ENCODE measurements at places on chromosomes 16 and 17.

DNA sequence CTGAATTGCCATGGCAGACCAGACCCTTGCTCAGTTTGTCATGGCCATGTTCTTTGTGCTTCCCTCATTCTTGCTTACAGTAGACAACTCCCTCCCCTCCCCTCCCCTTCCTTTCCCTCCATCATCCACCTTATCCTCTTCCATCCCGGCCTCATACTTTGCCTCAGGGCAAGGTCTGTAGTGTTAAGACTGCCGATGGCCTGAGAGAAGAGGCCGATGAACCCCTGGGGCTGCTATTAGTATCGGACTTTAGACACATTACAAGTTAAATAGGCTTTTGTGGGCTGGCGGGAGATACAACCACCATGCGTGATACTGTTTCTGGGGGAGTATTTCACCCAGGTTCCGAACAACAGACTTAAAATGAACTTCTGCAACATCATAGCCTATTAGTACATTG is 364.5 kb upstream of the ZFHX3 start:
- no peak for DNase-seq

GRCh38 chr17:80948019-80948975 is 43.3 kb upstream of the CHMP6 start:
- DNase-seq, result no peak

- peak; percentile 44 for DNase-seq
Observed at GRCh38 chr17:29140631-29141513, 39.3 kb downstream of the MYO18A start.

DNA sequence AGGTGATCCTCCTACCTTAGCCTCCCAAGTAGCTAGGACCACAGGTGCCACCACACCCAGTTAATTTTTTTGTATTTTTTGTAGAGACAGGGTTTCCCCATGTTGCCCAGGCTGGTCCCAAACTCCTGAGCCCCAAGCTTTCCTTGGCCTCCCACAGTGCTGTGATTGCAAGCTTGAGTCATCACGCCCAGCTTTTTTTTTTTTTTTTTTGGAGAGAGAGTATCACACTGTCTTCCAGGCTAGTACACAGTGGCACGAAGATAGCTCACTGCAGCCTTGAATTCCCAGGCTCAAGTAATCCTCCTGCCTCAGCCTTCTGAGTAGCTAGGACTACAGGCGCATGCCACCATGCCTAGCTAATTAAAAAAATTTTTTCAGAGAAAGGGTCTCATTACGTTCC is 27.2 kb downstream of the HEATR9 start:
- DNase-seq, result no peak

- peak; percentile 64 for DNase-seq
Observed at GRCh38 chr16:10738231-10739077, 5.2 kb upstream of the NUBP1 start.

DNA sequence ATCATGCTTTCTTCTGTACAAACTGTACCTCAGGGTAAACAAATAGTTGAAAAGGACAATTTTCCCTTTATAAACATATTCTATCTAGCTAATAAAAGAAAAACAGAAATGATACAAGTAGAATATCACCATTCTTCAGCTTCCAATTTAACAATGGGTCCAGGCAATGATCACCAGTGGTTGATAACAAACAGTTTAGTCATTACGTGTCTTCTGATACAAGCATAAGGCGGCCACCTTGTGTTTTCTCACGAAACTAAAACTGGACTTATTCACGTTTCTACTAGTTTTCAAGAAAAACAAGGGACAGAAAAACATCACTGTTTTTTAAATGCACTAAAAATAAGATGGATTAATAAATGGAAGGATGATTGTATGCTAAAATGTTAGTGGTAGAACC is 58.3 kb downstream of the STH start:
- DNase-seq, result no peak

DNA sequence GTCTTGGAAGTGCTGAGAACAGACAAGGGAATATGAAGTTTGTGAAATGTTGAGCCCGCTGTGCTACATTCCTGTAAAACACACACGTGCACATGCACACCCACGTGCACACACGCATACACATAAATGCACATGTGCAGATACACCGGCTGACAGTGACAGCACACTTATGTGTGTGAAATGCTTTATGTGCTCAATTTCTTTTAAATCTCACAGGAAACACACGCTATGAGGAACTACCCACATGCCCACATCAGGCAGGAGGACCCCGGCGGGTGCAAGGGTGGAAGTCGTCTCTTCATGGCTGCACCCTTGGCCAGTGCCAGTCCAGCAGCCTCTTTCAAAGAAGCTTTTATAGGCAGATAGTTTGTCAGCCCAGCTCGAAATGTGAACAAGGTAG is 561 bp upstream of the WFDC1 start:
- DNase-seq, result no peak

DNA sequence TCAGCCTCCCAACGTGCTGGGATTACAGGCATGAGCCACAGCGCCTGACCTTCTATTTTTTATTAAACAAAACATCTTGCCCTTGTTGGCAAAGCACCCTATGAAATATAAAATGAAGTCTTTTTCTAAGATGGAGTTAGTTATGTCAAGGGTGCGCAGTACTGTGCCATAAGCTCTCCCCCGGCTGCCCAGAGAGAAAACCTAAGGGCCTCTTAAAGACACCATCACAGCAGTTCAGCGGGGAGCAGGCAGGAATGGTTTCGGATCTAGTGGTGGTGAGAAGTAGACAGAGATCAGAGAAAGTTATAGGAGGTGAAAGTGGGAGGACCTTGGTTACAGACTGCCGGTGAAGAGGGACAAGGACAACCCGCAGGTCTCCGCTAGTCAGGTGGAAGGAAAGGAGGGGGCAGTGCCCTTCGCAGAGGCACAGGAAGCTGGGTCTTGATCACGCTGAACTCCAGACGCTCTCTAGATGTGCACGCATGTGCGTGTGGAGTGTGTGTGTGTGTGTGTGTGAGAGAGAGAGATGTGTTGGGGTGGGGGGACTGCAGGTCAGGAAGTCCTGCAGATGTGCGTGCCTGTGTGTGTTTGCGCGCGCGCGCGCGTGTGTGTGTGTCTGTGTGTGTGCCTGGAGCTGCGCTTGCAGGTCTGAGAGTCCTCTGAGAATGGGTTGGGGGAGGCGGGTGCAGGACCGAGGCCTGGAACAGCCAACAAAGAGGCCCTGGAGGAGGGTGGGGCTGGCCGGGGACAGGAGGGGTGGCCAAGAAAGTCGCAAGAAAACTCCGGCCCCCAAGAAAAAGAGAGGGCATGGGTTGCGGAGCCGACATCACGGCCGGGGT is 748 bp upstream of the CMTM3 start:
- peak; percentile 83 for DNase-seq

- no peak for DNase-seq
Observed at GRCh38 chr16:30660424-30661261, 2.4 kb downstream of the FBRS start.

- DNase-seq, result no peak
Observed at GRCh38 chr17:20998571-20999043, 44.2 kb downstream of the USP22 start.

- DNase-seq, result peak; percentile 35
Observed at GRCh38 chr16:58098207-58099096, 30.7 kb downstream of the CFAP20 start.

DNA sequence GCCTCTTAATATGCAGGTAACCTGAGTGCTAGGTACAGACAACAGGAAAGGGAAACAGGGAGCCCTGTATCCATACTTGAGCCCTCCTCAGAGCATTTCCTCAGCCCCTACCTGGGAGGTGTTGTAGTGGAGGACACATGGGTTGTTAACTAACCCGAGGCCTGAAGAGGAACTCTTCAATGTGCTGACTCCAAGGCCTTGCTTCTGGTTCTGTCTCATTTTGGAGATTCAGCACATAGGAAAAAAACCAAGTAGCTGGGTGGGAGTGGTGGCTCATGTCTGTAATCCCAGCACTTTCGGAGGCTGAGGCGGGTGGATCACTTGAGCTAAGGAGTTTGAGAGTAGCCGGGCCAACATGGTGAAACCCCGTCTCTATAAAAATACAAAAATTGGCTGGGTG is 24.8 kb downstream of the SNX11 start:
- no peak for DNase-seq

DNA sequence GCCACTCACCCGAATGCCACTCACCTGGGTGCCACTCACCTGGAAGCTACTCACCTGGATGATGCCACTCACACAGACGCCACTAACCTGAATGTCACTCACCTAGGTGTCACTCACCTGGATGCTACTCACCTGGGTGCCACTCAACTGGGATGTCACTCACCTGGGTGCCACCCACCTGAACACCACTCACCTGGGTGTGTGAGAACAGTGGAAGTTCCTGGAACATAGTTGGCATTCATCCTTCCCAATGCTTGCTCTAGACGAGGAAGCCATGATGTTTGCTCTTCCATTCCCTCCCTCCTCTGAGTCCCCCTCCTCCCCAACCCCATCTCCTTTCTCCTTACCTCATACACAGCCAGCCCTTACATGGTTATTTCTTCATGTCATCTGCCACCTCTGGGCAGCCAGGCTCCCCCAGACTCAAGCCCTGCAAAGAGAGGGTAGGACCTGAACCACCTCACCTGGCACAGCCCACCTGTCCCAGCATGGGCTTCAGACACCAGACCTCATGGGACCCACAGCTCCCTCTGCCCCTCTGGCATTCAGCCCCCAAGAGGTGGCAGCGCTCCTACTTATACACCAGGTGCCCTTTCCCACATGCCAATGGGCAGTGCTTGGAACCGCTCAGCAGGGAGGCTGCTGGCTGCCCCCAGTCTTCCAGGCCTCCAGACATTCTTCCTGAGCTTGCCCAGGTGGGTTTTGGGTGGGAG is 171.8 kb upstream of the FOXF1 start:
- DNase-seq, result no peak

DNA sequence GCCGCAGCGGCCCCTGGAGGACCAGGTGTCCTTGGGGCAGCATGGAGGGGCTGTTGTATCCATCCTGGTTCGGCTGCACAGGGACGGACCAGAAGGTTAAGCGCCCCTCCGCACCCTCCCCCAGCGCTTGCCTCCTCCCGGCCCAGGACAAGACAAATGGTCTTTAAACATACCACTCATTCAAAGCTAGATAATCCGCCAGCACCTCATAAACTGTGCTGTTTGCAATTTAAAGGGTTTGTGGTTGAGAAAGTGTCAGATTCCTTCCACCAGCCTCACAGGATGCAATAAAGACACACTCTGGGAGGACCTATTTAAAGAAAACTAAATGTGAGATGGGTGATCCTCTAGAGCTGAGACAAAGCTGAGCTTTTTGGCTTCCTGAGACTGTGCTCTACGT is 426.2 kb upstream of the EEF2KMT start:
- peak; percentile 40 for DNase-seq

Data from ELF-1 (cell line).